Stimulated activated CD4-positive, alpha-beta T cell treated with anti-CD3 and anti-CD28 coated beads, Interleukin-12 subunit alpha, Interleukin-12 subunit beta, amount 100 ng/mL, for 4 hours (primary cell): ENCODE measurements at places on chromosomes 12 and 14.

GRCh38 chr14:64891839-64892375 lies 12.2 kb upstream of the SPTB start:
- no peak for DNase-seq

DNA sequence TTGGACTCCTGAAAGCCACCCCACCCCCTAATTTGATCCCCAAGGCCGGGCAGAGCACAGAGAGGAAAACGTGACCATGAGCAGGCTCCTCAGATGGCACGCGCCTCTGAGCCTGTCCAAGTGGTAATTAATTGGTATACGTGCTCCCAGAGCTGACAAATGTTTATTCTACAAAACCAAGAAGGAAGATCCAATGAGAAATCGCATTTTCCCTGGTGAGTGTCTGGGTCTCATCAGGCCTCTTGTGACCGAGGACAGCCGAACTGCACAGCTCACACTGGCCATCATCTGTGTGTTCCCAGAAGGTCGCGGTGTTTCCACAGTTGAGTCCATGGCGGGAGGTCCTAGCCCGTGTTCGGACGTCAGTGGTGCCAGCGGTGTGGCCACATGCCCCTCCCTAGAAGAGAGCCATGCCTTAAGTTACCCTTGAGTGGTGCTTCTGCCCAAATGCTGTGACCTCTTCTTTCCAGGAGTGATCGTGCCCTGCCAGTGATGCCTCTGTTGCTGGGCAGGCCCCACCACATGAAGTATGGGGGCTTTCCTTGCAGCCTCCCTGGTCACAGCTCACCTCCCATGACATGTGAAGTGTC lies 317.5 kb upstream of the RTL1 start:
- no peak for DNase-seq

- no peak for DNase-seq
Measured at GRCh38 chr12:8823565-8824300, 1.3 kb downstream of the A2ML1 start.

DNA sequence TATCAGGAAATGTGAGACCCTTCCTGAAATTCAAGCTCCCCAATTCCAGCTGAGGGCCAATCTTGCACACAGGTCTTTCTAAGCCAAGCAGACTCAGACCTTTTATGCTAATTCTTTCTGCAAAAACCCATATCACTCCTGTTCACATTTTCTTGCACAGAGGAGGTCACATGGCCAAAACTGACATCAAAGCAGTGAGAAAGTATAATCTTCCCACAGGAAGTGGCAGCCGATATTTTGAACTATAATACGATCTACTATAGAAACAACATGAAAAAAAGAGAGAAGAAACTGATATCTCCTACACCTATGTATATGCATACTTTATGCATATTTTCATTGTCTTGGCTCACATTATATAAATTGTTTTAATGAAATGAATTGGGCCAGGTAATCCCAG lies 132.9 kb upstream of the SSTR1 start:
- DNase-seq, result no peak

- no peak for DNase-seq
Measured at GRCh38 chr14:103896578-103896977, 31.7 kb upstream of the TDRD9 start.

DNA sequence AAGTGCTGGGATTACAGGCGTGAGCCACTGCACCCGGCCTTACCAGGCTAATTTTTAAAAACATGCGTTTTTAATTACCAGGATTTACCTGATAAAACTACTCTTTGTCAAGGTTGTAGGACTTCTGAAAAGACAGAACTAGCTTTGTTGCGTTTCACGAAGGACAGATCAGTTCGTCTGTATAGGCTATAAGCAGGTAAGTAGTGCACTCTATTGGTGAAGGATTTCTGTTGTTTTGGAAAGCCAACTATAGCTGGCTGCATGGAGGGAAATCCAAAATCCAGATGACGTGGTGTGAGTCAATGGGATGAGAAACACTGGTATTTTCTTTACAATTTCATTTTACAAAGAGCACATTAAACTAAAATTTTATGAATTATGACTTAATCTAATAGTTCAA lies 14.6 kb downstream of the GNPNAT1 start:
- DNase-seq, result no peak

- no peak for DNase-seq
Measured at GRCh38 chr12:57008178-57008577, 1.8 kb upstream of the ZBTB39 start.

GRCh38 chr12:71661977-71662530 lies 1.6 kb downstream of the ZFC3H1 start:
- no peak for DNase-seq

DNA sequence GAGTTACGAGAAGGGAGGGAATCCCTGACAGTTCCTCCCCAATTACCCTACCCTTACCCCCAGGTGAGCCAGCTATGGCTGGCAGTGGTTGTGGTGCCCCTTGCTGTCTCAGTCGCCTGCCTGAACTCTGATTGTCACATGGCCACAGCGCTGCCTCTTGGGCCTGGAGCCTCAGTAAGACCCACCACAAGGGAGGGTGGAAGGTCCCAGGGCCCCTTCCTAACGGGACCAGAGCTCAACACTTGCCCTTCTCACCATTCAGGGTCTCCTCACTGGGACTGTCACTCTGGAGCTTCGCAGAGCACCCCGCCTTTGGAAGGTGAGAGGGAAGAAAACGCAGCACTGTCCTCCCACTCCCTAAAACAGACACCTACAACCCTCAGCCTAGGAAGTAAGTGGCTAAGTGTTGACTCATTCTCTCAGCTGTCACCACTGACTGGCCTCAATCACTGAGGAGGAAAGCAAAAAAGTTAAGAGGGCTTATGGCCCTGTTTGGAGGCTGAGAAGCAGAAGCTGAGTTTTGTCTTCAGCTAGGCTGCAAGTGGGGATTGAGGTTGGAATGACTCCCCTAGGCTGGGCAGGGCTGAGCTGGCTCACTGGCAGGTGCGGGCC lies 1.0 kb downstream of the TMEM253 start:
- no peak for DNase-seq

DNA sequence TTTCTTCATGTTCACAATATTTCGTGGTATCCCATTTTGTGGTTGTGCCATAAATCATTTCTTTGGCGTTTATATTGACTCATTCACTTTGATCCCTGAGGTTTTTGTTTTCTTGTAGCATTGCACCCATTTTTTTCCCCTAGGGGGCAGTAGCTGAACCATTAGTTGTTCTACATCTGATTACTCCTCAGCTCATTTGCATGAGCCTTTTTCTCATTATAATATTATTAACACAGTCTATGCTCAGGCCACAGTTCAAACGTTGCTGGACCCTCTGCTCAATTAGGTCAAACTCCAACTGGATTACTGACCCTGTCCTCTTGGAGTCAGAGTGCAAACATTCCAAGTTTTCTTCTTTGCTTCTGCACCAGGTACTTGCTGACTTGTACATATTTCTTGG lies 475.4 kb upstream of the SEL1L start:
- DNase-seq, result no peak

- DNase-seq, result no peak
Measured at GRCh38 chr12:51421266-51421884, 3.3 kb upstream of the SLC4A8 start.

GRCh38 chr14:71380271-71380670 lies 473.0 kb downstream of the PCNX1 start:
- DNase-seq, result no peak

GRCh38 chr12:57579677-57580465 lies 11.1 kb upstream of the PIP4K2C start:
- DNase-seq, result no peak

DNA sequence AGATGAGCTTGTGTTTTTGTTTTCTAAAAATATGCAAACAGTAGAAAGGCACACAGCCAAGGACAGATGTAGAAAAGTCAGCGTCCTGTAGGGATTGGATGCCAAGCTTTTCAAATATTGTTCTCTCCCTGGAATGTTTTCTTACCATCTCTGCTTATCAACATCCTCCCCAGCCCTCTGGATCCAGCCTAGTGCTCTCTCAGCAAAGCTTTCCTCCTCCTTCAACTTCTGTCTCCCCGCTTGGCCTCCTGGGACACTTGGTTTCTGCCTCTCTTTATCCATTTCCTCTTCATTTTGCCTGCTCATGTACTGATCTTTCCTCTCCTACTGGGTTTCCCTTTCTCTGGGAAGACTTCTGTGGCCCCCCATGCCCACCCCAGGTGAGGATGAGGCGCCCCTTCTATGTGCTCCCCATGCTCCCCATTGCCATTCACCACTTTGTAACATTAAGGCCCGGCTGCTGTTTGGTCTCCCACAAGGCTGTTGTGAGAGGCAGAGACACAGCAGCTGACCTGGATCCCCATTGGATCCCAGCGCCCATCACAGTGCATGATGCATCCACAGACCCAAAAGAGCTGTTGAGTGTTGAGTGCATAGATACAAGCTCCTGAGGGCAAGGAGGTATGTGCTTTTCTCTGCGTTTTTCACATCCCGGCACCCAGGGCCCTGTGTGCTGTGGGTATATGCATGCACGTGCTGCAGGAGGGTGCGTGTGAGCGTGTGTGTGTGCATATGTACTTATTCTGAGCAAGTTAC lies 38.2 kb downstream of the EVL start:
- no peak for DNase-seq

- DNase-seq, result no peak
Measured at GRCh38 chr12:101696251-101697196, 916 bp upstream of the CHPT1 start.

DNA sequence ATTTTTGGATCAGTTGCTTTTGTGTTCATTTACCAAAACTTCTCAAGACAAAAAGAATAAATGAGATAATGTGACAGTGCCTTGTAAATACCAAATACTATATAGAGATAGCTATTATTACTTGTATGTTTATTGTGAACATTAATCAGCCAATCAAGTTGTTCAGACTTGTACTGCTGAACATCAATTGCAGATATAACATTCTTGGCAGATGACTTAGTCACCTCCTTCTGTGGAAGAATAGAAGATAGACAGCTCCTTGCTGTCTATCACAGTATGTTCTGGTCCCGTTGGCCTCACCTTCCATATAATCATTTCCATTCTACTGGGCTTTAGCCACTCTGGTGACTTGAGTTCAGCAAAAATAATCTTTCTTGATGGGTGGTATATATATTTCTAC lies 30.1 kb downstream of the PSEN1 start:
- no peak for DNase-seq

GRCh38 chr12:69610126-69610525 lies 581 bp downstream of the LRRC10 start:
- DNase-seq, result no peak

DNA sequence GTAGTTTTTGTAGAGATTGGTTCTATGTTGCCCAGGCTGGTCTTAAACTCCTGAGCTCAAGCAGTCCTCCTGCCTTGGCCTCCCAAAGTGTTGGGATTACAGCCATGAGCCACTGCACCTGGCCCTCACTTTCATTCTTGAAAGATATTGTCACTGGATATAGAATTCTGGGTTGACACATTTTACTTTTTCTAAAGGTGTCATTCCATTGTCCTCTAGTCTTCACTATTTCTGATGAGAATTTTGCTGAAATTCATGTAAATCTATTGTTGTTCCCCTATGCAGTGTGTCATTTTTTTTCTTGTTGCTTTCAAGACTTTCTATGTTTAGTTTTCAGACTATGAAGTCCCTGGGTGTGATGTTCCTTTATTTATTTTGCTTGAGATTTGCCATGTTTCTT lies 29.2 kb downstream of the ACADS start:
- DNase-seq, result no peak

DNA sequence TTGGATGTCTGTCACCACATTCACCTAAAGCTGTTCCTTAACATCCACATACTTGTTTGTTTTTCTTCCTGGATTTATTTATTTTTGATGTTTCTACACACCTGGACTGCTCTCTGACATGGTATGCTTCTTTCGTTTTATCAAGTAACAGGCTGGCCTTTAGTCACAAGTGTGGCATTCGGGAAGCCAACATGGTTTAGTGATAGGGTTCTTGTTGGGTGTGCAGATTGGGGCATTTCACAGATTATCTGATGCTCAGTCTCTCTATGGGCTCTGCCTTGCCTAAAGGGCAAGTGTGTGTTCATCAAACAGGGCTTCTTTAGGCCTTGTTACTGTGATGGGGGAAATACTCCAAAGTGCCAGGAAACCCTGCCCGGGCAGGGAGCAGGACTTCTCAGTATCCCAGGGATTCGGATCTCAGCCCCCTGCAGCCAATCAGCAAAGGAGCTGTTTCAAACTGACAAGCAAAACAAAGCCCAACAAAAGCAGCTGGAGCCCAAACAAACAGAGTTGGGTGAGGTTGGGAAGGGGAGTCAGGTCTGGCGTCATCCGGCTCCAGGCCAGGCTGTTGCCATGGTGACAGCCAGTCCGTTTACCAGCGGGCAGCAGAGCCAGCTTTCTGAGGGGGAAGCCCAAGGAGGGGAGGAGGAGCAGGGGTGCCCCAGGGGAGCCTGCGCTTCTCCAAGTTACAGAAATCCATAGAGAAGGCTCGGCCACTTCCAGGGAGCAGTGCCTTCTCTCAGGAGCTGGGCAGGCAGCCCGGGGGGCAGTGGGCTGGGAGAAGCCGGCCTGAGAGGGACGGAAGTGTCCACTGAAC lies 31.9 kb downstream of the FOS start:
- DNase-seq, result no peak

DNA sequence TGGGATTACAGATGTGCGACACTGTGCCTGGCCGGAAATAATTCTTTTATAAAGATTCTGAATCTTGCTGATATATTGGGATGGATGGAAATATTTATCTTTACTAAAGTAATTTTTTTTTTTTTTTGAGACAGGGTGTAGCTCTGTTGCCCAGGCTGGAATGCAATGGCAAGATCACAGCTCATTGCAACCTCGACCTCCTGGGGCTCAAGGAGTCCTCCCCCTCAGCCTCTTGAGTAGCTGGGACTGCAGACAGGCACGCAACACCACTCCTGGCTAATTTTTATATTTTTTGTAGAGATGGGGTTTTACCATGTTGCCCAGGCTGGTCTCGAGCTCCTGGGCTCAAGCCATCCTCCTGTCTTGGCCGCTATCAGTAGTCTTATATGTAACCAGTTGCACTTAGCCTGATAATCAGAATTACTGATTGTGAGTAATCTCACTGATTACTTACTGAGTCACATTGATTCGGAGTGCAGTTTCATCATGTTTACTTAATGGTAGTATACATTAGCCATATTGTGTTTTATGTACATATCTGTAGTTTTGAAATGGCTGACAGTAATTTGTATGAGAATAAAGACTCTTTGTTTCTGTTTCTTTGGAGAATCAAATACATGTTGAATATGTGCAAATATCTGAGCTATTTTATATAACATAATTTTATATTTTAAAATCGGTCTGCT lies 50.4 kb upstream of the LRTM2 start:
- no peak for DNase-seq
